ENCODE measurements at places on chromosomes 13 and 19.

- DNase-seq, result no peak
Observed at GRCh38 chr13:19624265-19624664, 9.2 kb upstream of the MPHOSPH8 start.

DNA sequence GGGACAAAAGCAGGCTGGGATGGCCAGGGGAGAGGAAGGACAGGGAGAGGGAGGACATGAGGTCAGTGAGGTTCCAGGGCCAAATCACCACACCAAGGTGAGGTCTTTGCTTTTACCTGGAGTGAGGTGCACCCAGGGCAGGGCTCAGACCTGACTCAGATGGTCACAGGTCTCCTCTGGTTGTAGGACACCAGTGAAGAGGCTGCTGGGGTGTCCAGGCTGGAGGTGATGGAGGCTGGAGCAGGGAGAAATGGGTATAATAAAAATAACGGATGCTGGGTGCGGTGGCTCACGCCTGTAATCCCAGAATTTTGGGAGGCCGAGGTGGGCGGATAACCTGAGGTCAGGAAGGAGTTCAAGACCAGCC is 6.9 kb downstream of the GRAMD1A start:
- no peak for DNase-seq

DNA sequence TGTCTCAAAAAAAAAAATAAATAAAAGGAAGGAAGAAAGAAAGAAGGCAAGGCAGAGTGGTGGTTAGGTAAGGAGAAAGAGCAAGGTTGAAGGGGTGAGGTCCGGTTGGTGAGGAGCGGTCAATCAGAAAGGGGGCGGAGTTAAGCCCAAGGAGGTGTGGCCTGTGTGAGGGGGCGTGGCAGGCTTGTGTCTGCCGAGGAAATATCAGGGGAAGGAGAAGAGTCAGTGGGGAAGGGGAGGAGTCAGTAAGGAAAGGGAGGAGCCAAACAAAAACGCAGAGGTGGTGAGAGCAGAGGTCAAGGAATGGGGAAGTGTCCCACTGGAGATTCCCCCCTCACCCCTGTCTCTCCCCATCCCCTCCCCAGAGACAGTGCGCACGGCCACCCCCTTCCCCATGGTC is 5.9 kb downstream of the CACNG7 start:
- DNase-seq, result no peak

- no peak for DNase-seq
Observed at GRCh38 chr13:99505814-99506269, 4.6 kb downstream of the TM9SF2 start.

- DNase-seq, result no peak
Observed at GRCh38 chr13:77521595-77522367, 13.7 kb upstream of the SCEL start.

GRCh38 chr13:30463787-30464495 is 1.8 kb downstream of the HMGB1 start:
- DNase-seq, result peak; percentile 61

DNA sequence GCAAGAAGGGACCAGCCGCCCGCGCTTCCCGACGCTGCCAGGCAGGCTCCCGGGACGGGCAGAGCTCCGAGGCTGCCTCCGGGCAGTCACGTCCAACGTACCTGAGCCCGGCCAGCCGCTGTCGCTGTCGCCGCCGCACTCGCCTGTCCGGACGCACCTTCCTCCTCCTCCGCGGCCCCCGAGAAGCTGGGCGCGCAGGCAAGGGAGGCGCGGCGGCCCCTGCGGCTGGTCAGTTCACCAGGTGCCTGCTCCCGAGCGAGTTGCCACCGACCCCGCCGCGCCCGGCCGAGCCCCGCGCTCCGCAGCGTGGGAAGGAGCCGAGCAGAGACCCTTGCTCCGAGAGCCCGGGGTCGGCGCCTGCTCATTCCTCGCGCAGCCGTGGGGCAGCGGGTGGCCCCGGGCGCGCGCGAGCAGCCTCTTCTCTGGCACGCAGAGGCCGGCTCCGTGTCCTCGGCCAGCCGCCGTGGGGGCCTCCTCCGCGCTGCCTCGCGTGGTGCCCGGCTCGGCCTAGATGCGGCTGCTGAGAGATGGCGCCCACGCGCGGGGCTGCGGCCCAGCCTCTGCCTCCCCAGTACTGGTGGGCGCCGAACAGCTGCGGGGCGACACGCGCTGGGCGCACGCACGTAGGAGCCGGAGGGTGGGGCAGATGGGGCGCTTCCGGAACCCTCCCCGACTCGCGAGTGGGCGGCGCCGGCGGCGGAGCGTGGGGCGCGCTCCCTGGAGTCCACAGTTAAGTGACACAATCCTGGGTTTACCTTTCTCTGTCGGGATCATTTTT is 419.4 kb downstream of the UQCRFS1 start:
- no peak for DNase-seq

DNA sequence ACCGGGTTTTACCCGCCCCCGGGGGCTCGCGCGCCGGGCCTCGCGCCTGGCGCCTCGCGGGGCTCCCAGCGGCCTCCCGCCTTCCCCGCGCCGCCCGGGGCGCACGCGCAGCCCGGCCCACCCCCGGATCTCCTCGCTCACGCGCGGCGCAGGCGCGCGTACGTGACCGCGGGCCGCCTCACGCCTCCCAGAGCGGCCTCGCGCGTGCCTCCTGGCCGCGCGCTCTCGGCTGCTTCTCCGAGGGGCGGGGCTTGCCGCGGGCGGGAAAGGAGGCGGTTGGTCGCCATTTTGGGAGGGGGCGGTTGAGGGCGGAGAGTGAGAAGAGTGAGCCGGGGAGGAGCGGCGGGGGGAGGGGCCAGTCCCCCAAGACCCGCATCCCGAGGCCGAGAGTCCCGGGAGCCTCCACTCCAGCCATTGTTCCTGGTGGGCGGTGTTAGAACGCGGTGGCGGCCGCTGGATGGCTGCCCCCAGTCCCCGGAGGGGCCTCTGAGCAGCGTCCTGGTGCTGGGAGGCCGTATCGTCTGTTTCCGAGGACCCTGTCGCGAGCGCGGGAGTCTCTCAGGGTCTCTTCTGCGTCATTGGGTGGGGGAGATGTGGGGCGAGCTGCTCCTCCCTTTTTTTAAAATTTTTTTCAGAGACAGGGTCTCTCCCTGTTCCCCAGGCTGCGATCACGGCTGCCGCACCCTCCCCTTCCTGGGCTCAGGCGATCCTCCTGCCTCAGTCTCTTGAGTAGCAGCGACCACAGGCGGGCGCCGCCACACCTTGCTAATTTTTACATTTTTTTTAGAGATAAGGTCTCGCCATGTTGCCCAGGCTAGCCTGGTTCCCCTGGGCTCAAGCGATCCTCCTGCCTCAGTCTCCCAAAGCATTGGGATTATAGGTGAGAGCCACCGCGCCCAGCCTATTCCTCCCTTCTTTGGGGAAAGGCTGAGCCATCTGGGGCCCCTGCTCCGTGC is at the start of gene ZNF541:
TSS of gene ZNF541 (minus strand) at position 78 of the 956 bp plus-strand sequence. CDS start 17,292 bp downstream, outside the sequence.
- DNase-seq, result peak; percentile 69

DNA sequence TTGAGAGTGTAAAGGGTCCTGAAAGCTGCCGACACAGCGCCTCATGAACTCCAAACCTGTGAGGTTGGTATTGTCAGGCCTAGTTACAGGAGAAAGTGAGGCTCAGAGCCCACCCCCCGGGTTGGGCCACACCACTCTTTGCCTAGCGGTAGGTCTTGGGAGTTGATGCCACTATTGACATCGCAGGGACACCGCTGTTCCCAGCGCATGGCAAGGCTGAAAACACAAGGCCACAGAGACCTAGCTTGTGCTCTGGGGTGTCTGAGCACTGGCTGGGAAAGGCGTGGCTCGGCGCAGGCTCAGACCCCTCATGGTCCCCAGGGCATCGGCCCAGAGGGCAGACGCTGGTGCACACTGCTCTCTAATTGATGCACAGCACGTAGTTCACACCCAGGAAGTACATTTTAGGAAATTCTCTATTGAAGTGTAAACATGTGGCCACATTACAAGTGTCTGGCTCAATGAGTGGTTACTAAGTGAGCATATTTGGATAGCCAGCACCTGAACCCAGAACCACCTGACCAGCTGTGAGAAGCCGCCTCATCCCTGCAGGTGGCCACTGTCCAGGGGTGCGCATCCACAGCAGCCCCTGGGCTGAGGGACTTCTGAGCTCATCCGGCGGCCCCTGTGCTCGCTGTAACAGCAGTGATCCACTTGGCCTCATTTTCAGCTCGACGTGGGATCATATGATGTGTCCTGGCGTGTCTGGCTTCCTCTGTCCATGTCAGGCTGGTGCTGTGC is 27.3 kb downstream of the UPF1 start:
- DNase-seq, result no peak

- no peak for DNase-seq
Observed at GRCh38 chr19:29083863-29084262, 129.1 kb downstream of the UQCRFS1 start.

- no peak for DNase-seq
Observed at GRCh38 chr13:20847296-20847695, 55.2 kb downstream of the XPO4 start.

DNA sequence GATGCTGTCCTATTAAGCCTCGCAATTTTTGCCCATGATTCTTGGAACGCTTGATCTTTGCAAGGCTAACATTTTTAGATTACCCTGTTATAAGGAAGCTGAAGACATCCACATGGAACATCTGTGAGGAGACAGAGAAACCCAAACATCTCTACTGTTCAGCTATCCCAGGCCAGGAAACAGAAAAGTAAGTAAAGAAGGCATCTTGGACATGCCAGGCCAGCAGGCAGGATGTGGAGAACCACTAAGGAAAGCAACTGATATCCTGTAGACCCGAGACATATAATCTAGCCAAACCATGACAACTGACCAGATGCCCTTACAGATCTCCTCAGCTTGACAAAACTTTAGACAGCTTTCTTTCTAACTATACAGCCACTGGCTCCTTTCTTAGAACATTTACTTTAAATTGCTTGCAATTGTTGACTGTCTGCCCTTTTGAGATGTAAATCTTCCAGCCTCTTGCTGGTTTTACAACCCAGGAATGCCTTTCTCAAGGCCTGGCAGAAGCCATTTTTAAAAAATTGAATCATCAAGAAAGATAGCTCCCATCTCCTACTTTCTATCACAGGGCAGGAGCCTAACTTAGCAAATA is 255.8 kb upstream of the DACH1 start:
- no peak for DNase-seq

- peak; percentile 76 for DNase-seq
Observed at GRCh38 chr19:7869453-7869909, 4.7 kb downstream of the PRR36 start.

DNA sequence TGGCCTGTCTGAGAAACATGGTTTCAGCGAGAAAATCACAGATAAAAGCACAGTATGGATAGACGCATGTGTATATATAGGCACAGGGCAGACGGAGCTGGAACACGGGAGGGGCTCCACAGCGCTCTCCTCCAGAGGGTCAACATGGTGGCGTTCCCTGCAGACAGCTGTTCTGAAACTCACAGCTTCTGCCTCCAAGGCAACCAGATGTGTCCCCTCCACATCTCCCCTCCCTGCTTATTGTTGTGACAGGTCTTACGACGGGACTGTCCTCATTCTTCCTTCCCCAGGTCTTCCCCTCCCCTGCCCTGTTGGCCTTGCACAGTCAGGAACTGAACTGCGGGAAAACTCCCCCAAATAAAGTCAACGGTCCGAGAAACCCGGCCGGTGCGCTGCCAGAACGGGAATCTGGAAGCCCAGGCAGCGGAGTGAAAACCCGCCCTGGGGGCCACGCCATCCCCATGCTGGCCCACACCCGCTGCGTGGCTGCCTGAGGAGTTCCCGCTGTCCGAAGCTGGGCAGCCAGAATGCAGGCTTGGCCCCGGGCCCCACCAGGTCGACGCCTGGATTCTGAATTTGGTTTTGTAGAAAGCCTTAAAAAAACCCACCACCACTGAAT is 2.6 kb upstream of the TIMM13 start:
- DNase-seq, result no peak

DNA sequence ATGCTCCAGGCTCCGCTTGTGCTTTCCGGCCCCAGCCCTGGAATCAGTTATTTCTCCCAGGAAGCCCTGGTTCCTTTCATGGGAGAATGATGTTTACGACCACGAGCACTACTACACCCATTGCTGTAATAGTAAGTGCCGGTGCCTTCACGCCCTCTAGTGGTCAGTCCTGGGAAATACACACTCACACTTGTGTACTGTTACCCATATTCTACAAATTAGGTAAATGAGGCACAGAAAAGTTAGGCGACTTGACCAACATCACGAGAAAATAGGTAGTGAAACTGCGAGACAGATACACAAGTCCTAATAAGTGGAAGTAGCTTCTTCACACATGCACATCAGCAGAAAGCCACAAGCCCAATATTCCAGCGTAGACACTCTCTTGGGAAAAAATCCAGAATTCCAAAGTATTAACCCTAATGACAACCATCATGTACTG is 21.7 kb downstream of the CEACAM21 start:
- DNase-seq, result peak; percentile 48

DNA sequence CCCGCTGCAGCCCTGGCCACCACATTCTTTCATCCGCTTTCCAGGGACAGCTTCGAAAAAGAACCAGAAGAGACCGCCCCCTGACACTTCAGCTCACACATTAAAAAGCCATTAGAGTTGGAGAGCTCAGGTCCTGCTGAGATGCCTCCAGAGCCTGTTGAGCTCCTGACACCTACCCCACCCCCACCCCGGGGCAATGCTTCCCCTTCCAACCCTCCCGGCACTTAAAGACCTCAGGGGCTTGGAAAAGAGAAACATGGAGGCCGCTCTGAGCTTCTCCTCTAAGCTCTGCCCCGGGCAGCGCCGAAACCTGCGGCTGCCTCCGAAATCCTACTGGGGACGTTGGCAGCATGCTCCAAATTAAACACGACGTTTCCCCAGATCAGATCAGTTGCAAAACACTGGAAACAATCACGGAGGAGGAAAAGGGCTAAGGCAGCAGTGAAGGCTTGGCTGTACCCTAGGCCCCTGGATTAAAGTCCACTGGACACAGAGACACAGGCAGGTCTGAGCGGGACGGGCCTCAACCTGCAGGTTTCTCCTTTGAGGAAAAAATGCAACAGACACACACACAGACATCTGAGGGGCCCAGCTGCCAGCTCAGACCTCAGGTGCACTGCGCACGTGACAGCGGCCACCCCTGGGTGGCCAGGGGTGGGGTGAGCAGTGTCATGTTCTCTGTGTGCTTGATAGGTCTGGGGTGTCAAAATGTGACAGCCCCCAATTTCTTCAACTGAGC is 9.6 kb downstream of the SH3GL1 start:
- no peak for DNase-seq

DNA sequence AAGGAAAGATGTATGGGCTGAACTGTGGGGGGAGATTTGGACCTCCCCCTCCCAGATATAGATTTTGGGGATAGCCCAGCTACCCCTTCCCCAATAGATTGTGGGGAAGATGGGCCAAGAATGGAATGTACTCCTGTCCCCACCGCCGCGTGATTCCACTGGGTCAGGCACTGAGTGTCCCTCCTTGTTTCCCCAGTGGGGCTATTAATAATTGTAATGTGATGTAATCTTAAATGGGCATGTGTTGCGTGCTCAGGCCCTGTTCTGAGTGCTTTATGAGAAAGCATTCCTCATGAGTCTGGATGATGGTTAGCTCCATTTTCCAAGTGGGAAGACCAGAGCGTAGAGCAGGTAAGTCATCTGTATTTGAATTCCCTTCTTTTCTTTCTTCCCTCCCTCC is 1.4 kb downstream of the PSMD8 start:
- no peak for DNase-seq

GRCh38 chr13:100547791-100548201 is 40.8 kb downstream of the GGACT start:
- DNase-seq, result no peak

GRCh38 chr13:91346850-91347201 is 661 bp upstream of the MIR17HG start:
- peak; percentile 41 for DNase-seq

- no peak for DNase-seq
Observed at GRCh38 chr19:44573183-44573582, 40.2 kb upstream of the IGSF23 start.

Measured in activated T-cell treated with anti-CD3 and anti-CD28 coated beads for 48 hours (primary cell).